ENCODE measurements at places on chromosomes 12 and 14.
A peak's percentile ranks its signal among the peaks of the same experiment; 100 is the strongest.

DNA sequence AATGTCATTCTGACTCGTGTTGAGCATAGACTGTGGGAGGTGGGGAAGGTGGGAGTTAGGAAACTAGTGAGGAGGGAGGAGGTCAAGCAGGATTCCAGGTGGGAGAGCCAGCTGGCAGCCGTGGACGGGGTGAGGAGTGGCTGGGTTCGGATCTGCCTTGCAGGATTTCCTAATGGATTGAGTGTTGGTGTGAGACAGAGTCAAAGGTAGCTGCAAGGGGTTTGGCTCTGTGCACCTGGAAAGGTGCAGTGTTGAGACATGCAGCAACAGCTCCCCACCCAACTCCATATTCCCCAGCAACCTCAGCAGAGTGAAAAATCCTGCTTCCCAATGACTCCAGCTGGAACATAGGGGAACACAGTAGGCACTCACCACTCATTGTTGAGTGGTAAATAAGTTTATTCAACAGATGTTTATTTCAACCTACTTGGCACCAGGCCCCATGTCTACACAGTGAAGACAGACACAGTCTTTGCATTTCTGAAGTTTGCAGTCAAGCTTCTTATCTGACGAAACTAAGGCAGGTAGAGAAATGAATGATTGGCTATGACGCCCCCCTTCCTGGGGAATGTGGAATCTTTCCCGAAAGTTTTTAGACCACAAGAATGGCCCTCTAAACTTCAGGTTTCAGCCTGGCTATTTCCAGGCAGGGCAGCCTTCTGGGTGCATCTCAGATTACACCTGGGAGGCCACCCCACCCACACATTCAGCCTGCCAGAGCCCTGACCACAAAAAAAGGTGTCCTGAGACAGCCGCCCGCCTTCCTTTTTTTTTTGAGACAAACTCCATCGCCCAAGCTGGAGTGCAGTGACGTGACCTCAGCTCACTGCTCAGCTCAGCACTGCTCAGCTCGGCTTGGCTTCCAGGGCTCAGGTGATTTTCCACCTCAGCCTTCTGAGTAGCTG, 37.9 kb upstream of the PLEKHG6 start:
- peak; percentile 43 for DNase-seq

DNA sequence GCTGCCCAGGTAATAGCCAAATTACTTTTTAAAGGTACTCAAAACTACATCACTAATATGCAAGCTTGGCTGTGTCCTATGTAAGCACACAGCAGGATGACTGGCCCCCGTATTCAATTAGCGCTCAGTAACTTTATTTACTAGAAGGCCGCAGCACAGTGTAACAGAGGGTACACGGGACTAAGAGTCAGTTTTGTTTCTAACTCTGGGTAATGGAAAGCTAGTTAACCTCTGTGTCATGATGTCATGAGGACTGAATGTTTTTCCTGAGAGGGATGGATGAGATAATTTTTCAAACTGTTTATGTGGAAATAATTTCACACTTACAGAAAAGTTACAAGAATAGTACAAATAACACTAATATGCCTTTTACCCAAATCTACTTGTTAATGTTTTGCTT, 27.1 kb downstream of the GALNT4 start:
- no peak for DNase-seq

DNA sequence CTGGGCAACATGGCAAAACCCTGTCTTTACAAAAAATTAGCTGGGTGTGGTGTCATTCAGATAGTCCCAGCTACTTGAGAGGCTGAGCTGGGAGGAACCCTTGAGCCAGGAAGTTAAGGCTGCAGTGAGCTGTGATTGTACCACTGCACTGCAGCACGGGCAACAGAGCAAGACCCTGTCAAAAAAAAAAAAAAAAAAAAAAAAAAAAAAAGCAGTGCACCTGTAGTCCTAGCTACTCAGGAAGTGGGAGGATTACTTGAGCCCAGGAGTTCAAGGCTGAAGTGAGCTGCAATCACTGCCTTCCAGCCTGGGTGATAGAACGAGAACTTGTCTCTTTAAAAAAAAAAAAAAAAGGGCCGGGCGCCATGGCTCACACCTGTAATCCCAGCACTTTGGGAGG, 5.6 kb downstream of the REM2 start:
- DNase-seq: no peak

DNA sequence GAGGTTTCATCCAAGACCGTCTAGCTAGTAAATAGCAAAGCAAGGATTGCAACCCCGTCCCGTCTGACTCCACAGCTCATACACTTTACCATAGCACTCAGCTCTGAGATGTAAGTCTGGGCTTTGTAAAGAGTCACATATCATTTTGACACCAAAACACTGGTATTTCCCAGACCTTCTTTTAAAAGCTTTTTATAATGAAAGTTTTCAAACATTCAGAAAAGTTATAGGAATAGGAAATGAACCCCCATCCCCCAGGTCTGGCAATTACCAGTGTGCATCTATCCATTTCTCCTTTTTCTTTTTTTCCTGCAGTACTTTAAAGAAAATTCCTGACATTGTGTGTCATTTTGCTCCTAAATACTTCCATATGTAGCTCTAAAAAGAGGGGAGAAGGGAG, 183.6 kb upstream of the CCND2 start:
- DNase-seq: no peak

GRCh38 chr14:74309125-74310022, 6.6 kb upstream of the ABCD4 start:
- no peak for DNase-seq

DNA sequence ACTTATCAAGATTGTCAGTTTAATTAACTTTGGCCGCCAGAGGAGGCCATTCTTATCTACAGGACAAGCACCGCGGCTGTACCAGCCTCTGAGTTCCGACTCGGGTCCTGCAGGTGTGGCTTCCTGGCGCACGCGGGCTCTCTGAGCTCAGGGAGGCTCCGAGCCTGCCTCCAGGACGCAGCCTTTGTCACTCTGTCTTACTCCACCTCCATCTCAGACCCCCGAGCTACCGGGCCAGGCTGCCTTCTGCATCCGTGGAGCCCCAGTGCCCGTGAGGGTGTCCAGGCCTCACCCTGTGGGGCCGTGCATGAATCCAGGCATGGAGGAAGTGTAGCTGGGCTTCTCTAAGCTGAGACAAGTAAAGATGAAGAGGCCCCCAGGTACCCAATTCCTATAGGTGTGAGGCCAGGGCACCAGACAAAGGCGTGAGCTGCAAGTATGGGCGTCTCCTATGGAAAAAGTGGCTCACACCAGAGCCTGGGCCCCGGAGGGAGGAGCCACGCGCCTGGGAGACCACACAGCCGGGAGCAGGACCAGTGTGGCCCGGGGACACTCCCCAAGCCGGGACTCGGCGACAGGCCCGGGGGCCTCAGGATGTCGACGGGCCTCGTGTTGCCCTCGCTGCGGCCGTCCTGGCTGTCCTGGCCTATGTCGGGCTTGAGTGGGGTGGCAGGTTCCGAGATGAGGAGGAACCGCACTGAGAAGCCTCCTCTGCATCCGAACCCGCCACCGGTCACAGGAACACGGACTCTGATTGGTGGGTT, 42.8 kb downstream of the NOC4L start:
- peak; percentile 45 for DNase-seq

DNA sequence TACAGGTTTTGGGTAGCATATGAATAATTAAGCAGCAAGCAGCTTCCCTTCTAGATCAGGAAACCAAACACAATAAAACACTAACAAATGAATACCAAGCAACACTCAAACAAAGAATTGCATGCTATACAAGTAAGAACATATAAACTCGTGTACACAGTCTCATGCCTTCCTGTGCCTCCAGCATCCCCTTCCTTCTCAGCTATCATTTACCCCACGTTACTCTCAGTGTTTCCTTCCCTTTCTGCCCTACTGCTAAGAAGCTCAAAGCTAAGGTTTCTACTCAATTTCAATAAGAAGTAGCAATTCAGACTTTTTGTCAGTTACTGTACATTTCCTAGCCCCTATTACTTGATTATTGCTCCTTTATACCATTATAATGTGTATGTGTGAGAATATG, 81.0 kb downstream of the DUSP16 start:
- no peak for DNase-seq

DNA sequence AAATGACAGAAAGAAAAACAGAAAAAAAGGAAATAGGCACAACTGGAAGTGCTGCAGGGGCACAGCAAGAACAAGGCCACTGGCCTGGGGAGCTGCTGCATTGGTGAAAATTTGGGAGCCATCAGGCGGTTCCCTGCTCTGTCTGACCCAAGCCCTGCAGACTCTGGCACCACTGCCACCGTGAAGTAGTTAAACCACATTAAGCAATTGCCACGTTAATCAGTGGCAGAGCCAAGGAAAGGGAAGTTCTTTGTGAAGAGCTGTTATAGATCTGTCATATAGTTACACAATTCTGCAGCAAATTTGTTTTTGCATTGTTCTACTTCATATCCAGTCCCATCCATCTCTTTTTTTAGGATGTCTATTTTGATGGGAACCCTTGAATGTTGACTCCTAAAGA, 915.3 kb downstream of the FSCB start:
- no peak for DNase-seq

DNA sequence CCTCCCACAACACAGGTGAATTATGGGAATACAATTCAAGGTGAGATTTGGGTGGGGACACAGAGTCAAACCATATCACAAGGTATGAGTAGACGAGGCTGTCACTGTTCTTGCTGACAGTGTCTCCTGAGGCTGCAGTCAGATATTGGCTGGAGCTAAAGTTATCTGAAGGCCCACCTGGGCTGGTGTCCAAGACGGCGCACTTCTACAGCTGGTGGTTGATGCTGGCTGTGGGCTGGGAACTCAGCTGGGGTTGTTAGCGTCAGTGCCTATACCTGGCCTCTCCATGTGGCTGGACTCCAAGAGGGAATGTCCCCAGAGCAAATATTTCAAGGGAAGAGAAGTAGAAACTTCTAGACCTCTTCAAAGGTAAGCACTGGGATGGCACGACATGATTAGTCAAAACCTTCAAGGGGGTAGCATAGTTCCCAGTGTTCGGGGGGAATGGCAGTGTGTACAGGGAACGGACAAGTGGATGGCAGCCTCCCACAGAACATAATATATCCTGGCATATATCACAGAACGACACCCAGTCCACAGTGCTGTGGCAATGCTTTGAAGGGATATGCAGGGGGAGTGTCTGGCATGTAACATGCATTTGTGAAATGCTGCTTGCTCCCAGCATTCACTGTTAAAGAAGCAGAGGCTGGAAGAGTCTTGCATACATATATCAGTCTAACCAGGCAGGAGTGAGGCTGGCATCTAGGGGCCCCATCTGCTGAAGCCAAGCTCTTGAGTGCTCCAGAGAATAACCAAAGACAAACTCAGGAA, 126.7 kb upstream of the RFLNA start:
- DNase-seq: no peak

DNA sequence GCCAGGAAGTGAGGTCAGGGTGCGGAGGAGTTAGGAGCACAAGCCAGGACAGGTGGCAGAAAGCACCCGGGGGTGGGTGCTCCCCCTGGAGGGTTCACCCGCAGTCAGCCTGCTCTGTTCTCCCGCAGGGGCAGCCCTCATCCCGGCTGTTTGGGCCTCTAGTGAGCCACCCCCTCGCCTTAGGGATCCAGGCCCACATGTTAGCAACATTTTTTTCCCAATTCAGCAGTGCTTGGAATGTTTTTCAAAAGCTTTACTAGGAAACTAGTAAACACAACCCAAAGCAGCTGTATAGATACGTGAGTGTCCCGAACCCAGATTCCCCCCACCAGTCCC, 28.5 kb upstream of the NXPH4 start:
- no peak for DNase-seq

GRCh38 chr14:104143521-104144452, 5.4 kb downstream of the KIF26A start:
- no peak for DNase-seq

- DNase-seq: no peak
Observed at GRCh38 chr14:104103061-104103445, 17.6 kb downstream of the ASPG start.

- no peak for DNase-seq
Observed at GRCh38 chr12:103012884-103013283, 55.4 kb downstream of the ASCL1 start.

- no peak for DNase-seq
Observed at GRCh38 chr12:20415028-20415427, 46.7 kb downstream of the PDE3A start.

DNA sequence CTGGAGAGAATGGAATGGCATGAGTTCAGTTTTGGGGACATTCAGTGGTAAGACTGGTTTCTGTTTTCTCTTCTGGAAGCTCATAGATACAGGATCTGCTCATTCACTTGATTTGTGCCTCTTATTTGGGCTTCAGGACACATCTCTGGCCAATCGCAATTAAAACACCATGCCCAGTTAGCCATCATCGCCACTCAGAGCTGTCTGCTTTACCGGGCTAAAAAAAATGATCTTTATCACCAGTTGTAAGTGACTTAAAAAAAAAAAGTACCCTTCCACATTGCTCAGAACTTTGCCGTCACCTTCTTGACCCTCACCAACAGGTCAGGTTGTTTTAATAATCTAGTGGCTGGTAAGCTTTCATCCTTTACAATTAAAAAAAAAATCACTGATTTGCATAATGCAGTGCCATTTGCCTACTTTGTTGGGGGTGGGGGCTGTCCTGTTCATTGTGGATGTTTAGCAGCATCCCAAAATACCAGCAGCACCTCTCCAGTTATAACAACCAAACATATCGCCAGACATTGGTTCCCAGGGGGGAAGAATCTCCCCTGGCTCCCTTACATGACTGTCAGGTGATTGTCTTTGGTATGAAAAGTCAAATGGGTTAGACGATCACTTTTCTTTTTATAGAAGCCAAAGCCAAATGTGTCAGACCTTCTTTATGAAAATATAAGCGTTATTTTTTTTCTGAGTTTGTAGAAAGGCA, 150.1 kb downstream of the PRKCH start:
- DNase-seq: no peak

GRCh38 chr12:123877968-123878367, 94.7 kb downstream of the CCDC92 start:
- no peak for DNase-seq

DNA sequence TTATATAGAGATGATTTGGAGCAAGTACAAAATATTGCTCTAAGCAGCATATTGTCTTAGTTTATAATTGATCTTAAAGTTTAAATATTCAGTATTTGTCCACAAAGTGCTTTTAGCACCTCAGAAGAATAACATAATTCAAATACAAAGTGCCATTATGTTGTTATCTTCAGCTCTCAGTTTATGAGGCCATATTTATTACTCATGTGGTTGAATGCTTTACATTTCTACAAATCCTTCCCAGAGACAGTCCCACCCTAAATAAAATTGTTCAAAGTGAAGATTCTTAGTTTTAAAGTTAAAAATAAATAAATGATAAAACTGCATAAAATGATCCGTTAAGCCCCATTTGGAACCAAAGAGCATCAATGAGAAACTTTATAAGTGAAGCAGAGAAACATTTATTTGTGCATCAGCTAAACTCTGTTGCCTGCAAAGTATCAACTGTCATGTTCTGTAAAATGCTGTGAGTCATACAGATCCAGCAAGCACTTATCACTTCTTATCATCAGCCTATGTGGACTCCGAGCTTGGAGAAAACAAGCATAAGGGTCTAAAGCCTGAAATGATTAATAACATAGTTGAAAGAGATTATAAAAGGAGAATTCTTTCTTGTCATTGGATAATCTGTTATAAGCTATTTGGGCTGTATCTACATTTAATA, 218.9 kb downstream of the ADAMTS20 start:
- no peak for DNase-seq

GRCh38 chr14:96181186-96182056, 23.2 kb upstream of the BDKRB2 start:
- no peak for DNase-seq

GRCh38 chr12:31589598-31589903, 1.4 kb downstream of the DENND5B start:
- DNase-seq: peak; percentile 60

Measured in stimulated activated CD8-positive, alpha-beta memory T cell treated with anti-CD3 and anti-CD28 coated beads, Interleukin-4, amount 100 ng/mL, for 48 hours (primary cell).